Activated CD4-positive, CD25-positive, alpha-beta regulatory T cell treated with anti-CD3 and anti-CD28 coated beads, Interleukin-2, amount 50 U/mL, for 24 hours (primary cell): ENCODE measurements at places on chromosomes 7 and 10.

- no peak for ATAC-seq
These were observed 413.9 kb downstream of the LRMDA start for GRCh38 chr10:75845176-75845947.

- ATAC-seq = no peak
These were observed 125.7 kb downstream of the BICC1 start for GRCh38 chr10:58638388-58638787.

GRCh38 chr10:15439341-15439842, 68.3 kb upstream of the FAM171A1 start:
- no peak for ATAC-seq

DNA sequence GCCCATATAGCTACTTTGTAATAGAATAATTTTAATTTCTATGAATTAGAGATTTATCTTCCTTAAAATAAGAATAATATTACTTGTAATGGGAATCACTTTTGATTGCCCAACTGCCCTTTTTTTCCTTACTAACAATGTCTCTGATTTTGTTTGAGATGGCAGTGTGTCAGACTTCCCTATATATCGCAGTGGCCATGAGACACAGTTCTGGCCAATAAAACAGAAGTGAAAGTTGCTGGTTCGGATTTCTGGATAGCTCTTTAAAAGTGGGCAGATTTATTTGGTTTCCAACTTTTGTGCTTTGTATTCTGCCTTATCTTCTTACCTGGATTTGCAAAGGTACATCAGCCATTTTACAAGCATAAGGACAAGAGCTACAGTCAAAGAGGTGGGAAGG, 170.2 kb downstream of the PPP1R17 start:
- ATAC-seq = no peak

- no peak for ATAC-seq
These were observed 950.3 kb downstream of the SORCS1 start for GRCh38 chr10:106214243-106214642.

DNA sequence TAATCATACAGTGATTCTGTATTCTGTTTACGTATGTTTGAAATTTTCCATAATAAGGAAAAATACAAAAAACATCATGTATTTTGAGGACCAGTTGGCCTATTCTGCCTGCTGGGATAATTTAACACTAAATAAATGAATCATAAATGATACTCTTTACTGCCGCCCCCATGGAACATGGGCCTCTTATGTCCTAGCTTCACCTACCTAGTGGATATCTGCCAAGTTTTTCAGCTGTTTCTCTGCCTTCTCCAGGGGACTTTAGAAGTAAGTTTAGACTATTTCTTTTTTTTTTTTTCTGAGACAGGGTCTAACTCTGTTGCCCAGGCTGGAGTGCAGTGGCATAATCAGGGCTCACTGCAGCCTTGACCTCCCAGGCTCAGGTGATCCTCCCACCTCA, 10.4 kb downstream of the NFE2L3 start:
- ATAC-seq = no peak

DNA sequence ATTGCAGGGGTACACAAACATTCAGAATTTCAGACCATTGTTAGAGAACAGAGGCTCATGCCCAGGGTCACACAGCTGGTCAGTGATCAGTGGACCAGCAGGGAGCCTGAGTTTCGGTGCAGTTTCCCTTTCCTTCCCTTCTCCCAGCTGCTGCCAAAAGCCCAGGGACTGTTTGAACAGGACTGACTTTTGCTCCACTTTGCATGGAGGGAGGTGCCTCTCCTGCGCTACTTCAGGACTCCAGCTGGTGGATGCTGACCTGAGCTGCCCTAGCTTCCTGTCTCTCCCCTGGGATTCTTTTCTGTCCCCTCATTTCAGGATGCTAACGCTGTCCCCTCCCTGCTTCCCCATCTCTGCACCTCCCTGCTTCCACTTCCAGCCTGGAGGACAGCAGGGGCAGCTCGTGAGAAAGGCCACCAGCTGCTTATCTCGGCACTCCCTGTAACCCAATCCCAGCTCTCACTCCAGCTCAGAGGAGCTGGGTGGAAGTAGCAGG, 14.5 kb downstream of the SH2D4B start:
- no peak for ATAC-seq

GRCh38 chr10:96830511-96831199, 1.4 kb upstream of the LCOR start:
- no peak for ATAC-seq

- ATAC-seq = peak; percentile 87
These were observed 19.9 kb downstream of the UPF2 start for GRCh38 chr10:12022580-12023257.

GRCh38 chr10:95391164-95391563, 100.4 kb upstream of the PDLIM1 start:
- no peak for ATAC-seq

DNA sequence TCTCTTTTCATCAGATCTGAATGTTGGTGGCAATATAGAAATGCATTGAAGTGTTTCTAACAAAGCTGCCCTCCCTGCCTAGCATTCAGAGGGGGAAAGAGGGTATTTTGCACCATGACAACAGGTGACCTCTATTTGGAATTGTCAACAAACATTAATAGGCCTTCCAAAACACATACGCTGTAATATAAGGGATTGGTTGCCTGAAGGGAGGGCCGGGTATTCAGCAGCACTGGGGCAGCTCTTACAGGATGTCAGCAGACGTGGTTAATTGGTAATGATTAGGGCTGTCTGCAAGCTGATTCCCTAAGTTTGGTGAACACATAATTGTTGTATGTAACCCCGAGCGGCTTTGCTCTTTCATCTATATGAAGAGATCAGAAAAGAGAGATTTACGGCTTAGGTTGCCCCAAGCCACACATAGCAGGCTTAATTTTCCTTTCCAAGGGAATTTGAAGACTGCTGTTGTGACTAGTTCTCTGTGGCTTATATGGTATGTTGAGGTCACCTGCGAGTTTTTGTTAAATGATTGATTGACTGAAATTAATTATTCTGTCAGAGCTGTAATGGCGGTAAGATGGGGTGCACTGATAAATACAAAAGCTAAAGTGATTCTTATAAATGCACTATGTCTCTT, 759.3 kb downstream of the LRMDA start:
- ATAC-seq = no peak

- no peak for ATAC-seq
These were observed 25.3 kb upstream of the C10orf71 start for GRCh38 chr10:49273626-49274025.

- ATAC-seq = no peak
These were observed 178.4 kb downstream of the NSUN6 start for GRCh38 chr10:18472977-18473376.

DNA sequence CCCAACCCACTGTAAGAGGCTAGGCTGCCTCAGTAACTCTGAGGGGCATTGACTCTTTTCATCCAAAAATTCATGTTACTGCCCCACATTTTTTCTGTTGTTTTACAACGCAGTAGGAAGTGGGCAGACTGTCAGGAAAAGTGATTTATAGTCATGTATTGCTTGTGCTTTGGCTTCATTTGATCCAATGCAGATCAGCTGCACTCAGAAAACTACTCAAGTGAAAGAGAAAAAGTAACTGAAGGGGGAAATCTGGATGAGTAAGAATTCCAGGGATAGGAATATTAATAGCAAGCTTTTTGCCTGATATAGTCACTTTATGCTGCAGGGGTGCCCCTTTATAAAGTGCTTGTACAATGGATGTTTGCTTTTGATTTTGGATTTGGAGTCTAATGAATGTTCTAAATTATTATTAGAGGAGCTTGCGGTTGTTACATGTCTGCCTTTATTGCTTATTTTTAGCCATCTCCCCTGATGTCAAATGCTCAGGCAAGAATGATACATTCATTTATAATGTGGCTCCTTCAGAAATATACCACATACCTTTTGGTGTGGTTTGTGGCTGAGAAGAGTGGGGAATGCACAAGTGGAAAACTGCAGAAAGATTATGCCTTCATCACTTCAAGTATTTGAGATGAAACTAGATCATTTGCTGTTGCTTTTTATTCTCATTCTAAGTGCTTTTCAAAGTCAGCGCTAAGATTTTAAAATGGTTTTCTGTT, 86.1 kb downstream of the EGFR start:
- ATAC-seq = no peak

DNA sequence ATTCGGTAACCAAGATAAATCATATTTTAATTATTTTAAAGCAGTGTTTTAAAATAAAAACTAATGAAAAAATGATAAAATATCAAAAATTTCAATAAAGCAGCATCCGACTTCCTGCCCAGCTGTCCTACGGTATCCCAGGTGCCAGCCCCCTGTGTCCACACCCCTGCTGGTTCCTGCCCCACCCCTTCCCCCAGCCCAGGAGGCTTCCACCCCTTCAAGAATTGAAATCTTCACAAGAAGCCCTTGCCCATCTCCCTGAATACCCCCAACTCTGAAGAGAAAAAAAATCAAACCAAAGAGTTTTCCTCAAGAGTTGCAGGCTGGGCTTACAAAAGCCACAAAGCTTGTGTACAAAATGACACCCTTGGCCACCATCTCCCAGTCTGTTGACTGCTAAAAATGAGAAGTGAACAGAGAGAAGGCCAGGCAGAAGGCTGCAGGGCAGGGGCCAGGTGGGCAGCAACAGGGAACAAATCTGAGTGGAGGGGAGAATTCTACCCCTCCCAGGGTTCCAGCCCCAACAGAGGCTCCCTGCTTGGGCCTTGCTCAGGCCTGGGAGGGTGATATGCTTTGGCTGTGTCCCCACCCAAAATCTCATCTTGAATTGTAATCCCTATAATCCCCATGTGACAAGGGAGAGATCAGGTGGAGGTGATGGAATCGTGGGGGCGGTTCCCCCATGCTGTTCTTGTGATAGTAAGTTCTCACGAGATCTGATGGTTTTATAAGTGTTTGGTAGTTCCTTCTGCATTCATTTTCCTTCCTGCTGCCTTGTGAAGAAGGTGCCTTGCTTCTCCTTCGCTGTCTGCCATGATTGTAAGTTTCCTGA, 14.5 kb downstream of the GPRIN2 start:
- ATAC-seq = no peak

DNA sequence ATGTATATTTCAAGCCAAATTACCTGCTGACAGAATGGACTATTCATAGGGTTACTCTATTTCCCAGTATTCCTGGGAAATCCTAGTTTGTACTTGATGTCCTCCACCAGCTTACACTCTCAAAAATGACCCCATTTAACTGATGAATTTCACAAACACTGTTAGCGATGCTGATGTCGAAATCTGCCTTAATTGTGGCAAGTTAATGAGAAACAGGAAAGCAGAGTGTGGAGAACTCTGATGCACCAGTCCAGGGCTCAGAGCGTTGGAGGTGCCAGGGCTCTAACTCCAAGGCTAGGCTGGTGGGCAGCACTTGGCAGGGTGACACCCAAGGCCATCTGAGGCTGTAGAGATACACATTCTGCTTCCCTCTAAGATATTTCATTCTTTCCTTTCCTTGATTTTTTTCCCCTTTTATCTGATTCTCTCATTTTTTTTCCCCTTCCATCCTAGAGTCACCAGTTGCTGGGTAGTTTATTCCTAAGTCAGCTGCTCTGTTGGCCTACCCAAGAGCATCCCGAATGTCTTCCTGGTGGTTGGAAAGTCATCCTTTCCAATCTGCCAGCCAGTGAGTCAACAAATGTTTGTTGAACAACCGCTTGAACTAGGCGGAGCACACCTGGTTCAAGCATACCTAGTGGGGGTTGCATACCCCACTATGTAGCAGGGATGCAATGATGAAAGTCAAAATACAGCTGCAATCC, 525.0 kb upstream of the NRP1 start:
- ATAC-seq = no peak

DNA sequence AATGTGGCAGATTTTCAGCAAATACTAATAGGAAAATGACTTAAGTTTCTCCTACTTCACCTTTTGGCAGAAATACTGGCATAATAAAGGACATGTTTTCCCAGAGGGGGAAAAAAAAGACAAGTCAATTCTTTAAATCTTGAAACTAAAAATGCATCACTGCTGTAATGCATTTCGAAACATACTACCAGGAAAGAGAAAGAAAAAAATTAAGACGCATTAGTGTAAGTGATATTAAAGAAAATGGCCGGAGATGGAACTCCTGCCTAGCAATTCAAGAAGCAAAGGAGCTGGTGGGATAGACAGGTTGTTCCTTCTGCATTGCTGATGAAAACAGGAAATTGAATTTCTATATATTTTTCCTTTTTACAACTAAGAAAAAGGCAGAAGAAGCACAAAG, 3.2 kb downstream of the ACTR1A start:
- no peak for ATAC-seq

- no peak for ATAC-seq
These were observed 10.3 kb downstream of the SP8 start for GRCh38 chr7:20776214-20776911.

GRCh38 chr7:24748521-24748920, 8.7 kb downstream of the GSDME start:
- ATAC-seq = no peak

DNA sequence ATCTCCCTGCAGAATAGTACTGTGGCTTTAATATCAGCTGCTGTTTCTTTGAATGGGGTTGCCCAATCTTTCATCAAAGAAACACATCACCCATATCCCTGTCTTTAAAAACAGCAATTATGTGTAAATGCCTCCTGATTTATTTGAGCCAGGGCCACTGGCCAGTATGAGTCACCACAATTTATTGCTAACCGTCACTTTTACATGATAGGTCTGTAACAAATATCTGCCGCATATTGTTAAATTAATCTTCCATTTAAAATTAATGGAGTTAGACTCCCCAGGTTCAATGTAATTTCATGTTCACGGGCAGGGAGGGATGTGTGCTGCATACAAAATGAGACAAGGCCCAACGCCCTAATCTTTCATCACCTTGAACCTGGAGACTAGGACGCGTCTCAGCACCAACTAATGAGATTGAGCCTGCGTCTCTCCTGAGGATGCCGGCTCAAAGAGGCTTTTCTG, 673.4 kb downstream of the AUTS2 start:
- no peak for ATAC-seq

DNA sequence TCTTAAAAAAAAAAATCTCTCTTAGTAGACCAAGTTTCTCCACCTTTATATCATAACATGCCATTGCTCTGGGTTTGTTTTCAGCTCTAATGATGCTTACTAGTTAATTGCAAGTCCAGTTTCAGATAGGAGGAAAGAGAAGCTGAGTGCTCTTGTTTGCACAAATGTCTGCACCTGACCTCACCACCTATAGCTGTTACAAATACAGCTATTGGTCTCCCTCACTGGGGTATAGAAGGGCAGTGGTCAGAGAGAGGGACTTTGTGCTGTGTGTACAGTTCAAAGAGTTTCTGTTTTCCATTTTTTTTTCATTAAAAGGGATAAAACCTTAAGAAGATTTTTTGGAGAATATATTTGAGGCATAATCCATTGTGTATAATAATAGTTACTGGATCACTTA, 52.7 kb downstream of the TAS2R16 start:
- ATAC-seq = no peak

DNA sequence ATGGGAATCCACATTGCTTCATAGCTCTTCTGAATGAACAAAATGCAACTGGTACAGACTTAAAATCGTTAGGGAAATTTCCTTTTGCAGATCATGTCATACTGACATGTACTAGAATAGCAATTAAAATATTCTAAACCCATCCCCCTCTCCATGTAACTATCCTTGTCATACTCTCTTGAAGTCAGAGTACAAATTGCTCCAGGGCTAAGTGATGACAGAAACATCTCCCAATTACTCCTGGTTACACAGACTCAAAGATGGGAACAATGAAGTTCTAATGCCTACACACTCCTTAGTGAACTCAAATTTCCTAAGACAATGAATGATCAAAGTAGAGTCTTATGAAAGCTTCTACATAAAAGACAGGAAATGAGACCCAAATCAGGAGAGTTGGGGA, 87.2 kb downstream of the PDE1C start:
- ATAC-seq = no peak
